Left lobe of liver (tissue), 2 donors: ENCODE measurements at places on chromosomes 1 and 21.

DNA sequence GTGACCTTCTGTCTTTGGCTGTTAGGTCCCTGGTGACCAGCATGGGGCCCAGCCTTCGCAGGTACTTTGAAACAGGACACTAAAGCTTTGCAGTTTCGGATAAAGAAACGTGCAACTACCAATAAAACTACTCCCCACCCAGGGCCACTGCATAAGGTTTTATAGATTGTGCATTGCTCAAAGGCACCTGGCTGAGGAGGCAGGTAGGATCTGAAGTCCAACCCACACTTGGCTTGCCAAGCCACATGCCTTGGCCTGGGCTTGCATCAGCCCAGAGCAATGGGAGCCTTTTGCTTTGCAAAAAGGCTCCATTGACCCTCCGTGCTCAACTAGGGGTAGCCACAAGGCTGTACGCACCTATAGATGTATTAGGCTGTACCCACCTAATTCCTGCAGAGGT is 84.4 kb upstream of the SYT6 start:
- DNase-seq: no peak

DNA sequence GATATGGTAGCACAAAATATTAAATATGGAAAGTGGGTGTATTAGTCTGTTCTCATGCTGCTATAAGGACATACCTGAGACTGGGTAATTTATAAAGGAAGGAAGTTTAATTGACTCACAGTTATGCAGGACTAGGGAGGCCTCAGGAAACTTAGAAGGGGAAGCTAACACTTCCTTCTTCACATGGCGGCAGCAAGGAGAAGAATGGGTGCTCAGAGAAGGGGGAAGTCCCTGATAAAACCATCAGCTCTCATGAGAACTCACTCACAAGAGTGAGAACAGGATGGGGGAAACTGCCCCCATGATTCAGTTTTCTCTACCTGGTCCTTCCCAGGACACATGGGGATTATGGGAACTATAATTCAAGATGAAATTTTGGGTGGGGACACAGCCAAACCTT is 15.8 kb upstream of the BACE2 start:
- no peak for DNase-seq

DNA sequence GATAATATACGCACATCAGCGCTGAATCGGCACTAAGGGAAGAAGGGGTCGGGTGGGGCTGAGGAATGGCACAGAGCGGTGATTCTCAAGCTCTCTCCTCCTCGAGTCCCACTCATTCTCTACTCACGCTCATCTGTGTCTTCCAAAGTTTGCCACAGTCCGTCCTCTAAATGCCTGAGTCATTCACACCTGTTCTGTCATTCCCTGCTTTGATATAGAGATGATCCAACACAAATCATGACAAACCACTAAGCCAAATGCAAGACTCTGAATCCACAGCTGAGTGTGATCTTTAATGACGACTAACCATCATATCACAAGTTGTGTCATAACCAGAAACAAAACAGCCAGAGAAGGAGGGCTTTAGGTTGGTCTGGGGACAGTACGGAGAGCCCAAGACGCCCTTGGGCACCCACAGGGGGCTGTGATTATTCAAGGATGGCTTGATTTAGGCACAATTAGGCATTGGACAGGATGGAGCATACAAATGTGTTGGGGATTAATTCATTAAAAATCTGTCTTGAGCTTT is 501.5 kb downstream of the KIF26B start:
- no peak for DNase-seq

- no peak for DNase-seq
Measured at GRCh38 chr1:198848649-198849048, 209.8 kb downstream of the PTPRC start.

DNA sequence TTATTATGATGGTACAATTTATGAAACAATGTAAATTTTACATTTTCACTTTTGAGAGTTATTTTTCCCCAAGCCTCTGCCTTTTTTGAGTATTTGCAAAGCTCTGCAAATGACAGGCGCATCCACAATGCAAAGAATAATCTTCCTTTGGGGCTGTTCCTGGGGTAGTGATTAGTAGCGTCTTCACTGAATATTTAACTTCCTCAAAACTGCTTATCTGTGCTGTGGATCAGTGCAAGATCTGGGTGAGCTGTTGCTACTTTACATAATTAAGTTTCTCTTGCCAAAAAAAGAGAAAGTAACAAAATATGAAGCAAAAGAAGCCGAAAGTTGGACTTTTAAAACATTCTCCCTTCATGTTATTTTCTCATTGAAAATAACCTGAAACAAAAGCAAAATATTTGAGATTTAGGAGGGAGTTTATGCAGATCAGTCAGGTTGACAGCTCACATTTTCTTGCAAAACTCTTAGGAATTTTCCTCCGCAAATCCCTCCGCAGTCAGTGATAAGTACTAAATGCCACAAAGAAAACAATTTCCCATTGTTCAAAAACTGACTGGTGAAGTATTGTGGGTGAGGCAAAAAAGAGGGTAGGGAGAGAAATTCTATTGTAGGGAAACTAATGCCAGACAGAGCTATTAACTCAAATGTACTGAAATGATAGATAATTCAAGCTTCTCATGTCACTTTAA is 276.4 kb upstream of the B3GALT2 start:
- DNase-seq: no peak

DNA sequence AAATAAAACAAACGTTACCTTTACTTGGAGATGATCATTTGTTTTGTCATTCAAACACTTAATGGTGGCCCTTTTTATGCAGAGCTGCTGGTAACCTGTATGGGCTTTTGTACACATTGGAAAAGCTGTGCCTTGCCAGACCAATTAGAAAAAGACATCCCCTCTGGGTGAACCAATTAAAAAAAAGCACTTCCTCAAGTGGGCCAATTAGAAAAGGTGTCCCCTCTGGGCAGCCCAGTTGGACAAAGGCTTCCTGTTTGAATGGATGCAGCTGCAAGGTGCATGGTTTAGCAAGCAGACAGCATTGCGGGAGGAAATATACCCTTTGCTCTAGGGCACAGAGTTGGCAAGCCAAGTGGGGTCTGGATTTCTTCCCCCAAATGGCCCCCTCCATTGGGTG is 21.6 kb downstream of the HUNK start:
- no peak for DNase-seq

- DNase-seq: no peak
Measured at GRCh38 chr21:38350684-38351083, 93.9 kb downstream of the KCNJ15 start.

DNA sequence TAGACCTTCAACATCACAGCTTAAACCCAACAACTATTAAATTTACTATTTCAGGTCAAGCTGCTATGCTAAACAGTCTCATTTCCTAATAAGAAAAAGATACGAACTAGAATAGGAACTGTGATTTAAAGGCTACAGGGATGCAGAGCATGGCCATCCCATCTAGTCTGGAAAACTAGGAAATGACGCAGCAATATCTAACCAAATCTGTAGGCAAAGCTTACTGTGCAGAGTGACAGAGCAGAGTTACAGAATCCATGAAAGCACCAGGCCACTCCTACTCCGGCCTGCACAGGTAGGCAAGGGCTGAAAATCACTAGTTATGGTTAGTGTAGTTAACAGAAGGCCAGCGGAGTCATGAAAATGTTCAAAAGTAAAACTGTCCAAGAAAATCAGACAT is 2.1 kb downstream of the HLCS start:
- DNase-seq: no peak

- no peak for DNase-seq
Measured at GRCh38 chr21:27070861-27071670, 104.2 kb upstream of the ADAMTS5 start.

DNA sequence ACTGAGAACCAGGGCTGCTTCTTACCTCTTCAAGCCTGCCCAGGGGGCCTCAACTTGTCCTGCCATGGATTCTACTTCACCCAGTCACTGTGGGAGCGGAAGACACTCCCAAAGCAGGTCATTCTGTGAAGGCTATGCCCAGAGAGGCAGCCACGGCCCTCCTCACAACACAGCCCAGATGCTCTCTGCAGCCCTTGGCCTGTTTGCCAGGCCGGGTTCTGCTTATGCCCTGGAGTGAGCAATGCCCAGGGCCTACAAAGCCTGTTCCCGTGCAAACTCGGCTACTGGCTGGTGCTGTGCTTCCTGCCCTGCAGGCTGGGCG is 33.8 kb upstream of the SLC30A1 start:
- DNase-seq: no peak

DNA sequence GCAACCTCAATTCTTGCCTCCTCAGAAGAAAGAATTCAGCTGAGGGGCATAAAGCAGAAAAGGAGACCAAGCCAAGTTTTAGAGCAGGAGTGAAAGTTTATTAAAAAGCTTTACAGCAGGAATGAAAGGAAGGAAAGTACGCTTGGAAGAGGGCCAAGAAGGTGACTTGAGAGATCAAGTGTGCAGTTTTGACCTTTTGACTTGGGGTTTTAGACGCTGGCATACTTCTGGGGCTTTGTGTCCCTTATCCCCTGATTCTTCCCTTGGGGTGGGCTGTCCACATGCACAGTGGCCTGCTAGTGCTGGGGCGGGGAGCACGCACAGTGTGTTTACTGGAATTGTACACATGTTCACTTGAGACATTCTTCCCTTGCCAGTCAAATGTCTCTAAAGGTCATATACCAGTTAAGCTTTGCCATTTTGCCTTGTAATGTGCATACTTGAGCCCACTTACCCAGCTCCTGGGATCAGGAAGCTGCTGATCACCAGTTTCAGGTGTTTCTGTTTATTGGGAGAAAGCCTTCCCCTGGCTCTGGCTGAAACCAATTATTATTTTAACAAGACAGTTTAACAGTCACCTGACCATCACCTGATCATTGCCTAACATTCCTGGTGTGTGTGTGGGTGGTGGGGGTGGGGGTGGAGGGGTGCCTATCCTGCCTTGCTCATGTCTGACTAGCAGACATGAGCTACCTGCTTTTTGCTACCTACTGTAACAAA is 36.2 kb downstream of the UTP25 start:
- DNase-seq: no peak

- no peak for DNase-seq
Measured at GRCh38 chr1:201383647-201384405, 6.3 kb upstream of the TNNT2 start.

GRCh38 chr1:184462155-184462554 is 75.3 kb downstream of the C1orf21 start:
- no peak for DNase-seq

DNA sequence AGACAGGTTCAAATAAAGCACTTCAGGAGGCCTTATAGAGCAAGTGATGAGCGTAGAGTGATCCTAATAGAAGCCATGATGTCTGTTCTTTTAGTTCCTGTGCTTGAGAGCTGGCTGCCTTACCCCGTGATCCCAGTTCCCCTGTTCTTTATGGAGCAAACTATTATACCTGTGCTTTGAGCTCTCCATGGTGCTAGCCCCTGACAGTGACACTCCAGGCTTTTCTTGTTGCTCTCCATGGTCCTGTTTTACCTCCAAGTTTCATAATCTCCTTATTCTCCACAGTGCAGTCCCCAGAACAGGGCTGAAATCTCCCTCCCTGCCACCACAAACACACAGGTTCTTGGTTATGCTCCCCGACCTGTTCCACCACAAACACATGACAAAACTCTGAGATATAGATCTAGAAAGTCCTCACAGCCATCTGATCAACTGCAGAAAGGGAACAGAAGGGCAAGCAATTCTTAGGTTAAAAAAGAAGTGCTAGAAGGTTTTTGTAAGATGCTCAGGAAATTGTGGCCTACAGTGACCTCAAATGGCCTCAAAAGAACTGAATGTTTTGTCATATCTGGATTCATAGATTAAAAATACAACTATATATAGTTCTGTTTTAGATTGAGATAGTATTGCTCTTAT is 6.0 kb downstream of the CADM3 start:
- DNase-seq: no peak

GRCh38 chr1:30984165-30984889 is 75.8 kb upstream of the SDC3 start:
- DNase-seq: no peak

- DNase-seq: no peak
Measured at GRCh38 chr1:161962091-161962887, 61.4 kb downstream of the OLFML2B start.

GRCh38 chr1:170518185-170518834 is 13.7 kb upstream of the GORAB start:
- DNase-seq: no peak

DNA sequence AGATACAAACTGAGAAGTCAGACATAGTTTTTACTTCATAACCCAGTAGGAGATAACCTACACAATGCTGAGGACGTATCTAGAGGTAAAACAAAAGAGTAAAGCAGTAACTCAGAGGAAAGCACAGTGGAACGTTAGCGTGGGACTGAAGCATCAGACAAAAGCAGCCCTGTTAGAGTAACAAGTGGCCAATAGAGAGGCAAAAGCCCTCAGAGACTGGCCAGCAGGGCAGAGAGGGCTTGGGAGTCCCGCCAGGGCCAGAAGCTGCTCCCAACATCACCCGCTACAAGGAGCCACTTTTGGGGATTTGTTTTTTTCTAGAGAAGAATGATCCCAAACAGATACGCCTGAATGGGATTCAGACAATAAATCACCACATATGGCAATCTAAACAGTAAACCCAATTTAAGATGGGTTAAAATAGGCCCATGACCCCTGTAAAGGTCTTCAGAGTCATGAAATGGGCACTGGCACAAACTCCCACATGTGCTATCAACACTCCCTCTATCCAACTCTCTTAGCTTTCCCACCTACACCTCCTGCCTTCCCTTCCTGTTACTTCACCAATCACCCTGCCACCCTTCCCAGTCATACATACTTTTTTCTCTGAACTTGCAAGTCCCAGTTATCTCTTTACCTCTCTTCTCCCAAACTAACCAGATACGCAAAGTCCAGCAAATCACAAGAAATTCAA is 17.2 kb downstream of the TADA1 start:
- no peak for DNase-seq

- no peak for DNase-seq
Measured at GRCh38 chr1:111789666-111790316, 34.1 kb downstream of the DDX20 start.

DNA sequence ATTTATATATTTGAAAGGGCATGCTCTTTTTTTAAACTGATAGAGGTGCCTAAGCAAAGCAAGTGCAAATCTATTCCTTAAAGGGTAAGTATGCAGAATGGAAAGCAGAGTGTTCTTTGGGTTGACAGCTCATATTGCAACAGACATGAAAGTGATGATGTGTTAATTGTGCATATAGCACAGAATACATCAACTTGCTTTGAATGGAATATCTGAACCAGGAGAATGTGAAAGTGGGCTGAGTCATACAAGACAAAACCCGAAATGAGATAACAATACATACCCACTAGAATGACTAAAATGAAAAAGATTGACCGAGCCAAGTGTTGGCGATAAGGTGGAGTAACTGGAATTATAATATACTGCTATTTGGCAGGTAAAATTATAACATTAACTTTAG is 4.3 kb downstream of the CR1 start:
- no peak for DNase-seq

GRCh38 chr1:216194721-216195120 is 228.5 kb downstream of the USH2A start:
- DNase-seq: no peak

DNA sequence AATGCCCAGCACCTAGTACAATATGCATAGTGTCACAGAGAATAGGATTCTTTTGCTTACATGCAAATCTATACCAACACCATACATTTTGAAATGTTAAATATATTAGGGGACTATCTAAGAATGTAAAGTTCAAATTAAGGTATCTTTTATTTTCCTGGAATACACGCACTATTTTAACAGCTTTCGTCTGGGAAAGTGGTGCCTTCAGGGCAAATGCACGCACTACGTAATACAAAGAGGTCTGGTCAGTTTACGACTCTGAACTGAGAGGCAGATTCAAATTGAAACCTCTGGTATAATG is 931 bp downstream of the FUBP1 start:
- no peak for DNase-seq

- no peak for DNase-seq
Measured at GRCh38 chr1:79945391-79945790, 938.9 kb upstream of the ADGRL4 start.
